ENCODE measurements at places on chromosomes 12 and 14. TPM values are rescaled to one million over a fixed set of nuclear protein-coding genes. Genes with fewer than 3 reads are reported as not detected.

RAD9B gene
- total RNA-seq = 0.48 TPM

FOXG1 gene
- total RNA-seq = not detected

USP44 gene
- total RNA-seq = 3.9 TPM

RFX4 gene
- not detected for total RNA-seq

DDX47 gene
- total RNA-seq = 60.0 TPM

TSPAN9 gene
- 36.9 TPM for total RNA-seq

DIO2 gene
- 2.2 TPM for total RNA-seq
